ENCODE measurements at places on chromosomes 2 and 18. TPM values are rescaled to one million over a fixed set of nuclear protein-coding genes. Genes with fewer than 3 reads are reported as not detected.
A peak's percentile ranks its signal among the peaks of the same experiment; 100 is the strongest.

- peak within 1 kb of the TSS; percentile 68 for H3K4me3 ChIP-seq
- DNase-seq, result peak; percentile 94
- peak within 1 kb of the TSS; percentile 75 for H3K27ac ChIP-seq
- H3K36me3 ChIP-seq, result no peaks in the 10 kb centered on the region
- H3K4me1 ChIP-seq, result peaks cover 55% of the 10 kb centered on the region
- H3K27me3 ChIP-seq, result no peaks in the 10 kb centered on the region
These were observed at the start of gene DUSP2 for GRCh38 chr2:96145036-96145847. Gene DUSP2, minus strand, starts transcription at chr2:96145440. Its CDS starts 86 bp downstream, at chr2:96145354.

RMDN2 gene
- 1.8 TPM for polyA plus RNA-seq

- no peak overlapping the region for H3K4me3 ChIP-seq
- H3K27me3 ChIP-seq, result no peaks in the 10 kb centered on the region
- H3K4me1 ChIP-seq, result peaks cover 19% of the 10 kb centered on the region
- H3K27ac ChIP-seq, result no peak overlapping the region
- DNase-seq, result no peak
These were observed 7.6 kb upstream of the SPDYA start for GRCh38 chr2:28802975-28803429.

NT5C1B gene
- not detected for polyA plus RNA-seq

DNA sequence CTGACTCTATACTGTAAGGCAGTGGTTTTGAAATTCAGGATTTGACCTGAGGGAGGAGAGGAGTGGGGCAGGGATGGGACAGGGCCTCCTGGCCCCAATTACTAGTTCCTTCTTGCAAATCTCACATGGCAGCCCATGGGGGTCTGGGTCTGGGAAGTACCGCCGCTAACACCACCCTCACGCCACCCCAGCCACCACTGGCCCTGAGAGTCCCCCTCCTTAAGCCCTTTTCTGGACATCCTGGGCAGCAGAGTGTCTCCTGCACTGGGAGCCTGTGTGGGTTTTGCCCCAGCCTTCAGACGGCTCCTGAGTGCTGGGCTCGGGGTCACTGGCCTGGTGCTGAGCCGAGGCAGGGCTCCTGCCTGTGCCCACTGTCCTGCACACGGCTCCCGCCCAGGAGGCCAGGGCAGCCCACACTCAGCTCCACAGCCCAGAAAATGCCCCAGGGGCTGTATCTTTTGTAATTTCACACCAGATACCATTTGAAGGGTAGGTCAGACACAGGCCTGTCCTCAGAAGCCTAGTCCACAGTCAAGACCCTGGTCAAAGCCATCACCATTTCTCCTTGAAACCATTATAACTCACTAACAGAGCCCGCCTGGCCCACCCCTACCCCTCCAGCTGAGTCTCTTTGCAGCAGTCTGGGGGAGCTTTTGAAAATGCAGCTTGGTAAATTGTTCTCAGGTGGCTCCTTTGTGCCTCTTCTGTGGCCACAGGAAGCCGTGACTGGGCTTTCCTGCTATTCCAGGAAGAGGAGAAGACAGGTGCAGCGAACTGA, 55.1 kb downstream of the CYP27C1 start:
- no peaks in the 10 kb centered on the region for H3K4me1 ChIP-seq
- no peak for DNase-seq
- no peaks in the 10 kb centered on the region for H3K27me3 ChIP-seq
- no peak overlapping the region for H3K4me3 ChIP-seq
- no peaks in the 10 kb centered on the region for H3K36me3 ChIP-seq
- H3K27ac ChIP-seq, result no peak overlapping the region

- no peak overlapping the region for H3K4me3 ChIP-seq
- H3K4me1 ChIP-seq, result peaks cover 3% of the 10 kb centered on the region
- no peaks in the 10 kb centered on the region for H3K36me3 ChIP-seq
- no peak overlapping the region for H3K27ac ChIP-seq
- no peak for DNase-seq
These were observed 132.4 kb upstream of the FSHR start for GRCh38 chr2:49286726-49287125.

- H3K27me3 ChIP-seq, result peaks cover 8% of the 10 kb centered on the region
- no peaks in the 10 kb centered on the region for H3K36me3 ChIP-seq
- no peak overlapping the region for H3K4me3 ChIP-seq
These were observed 88.7 kb downstream of the ASB1 start for GRCh38 chr2:238515377-238515776.

DNA sequence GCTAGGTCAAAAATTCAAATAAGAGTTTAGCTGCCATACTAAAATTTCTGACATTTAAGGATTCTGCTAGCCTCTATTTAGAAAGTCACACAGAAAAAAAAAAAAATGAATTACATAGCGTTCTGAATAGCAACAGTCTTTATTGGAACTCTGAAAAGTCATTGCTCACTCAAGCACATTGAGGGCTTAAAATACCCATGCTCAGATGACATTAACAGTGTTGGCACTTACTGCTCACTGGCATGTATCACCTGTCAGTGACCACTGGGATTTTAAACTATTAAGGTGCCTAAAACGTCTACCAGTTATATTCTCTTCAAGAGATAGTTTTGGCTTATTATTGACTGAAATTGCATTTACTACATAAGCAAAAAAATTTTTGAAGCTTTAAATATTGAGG, 468.0 kb upstream of the SPHKAP start:
- no peak for DNase-seq
- H3K27ac ChIP-seq, result no peak overlapping the region
- no peaks in the 10 kb centered on the region for H3K27me3 ChIP-seq
- H3K36me3 ChIP-seq, result no peaks in the 10 kb centered on the region

Data from stomach (tissue), 19 donors.